Muscle of leg (tissue), 16 donors: ENCODE measurements at places on chromosomes 7 and 10.

- DNase-seq = no peak
Observed at GRCh38 chr10:96073722-96074121, 30.3 kb downstream of the CCNJ start.

- no peak for DNase-seq
Observed at GRCh38 chr7:134320201-134320600, 3.5 kb upstream of the SLC35B4 start.

DNA sequence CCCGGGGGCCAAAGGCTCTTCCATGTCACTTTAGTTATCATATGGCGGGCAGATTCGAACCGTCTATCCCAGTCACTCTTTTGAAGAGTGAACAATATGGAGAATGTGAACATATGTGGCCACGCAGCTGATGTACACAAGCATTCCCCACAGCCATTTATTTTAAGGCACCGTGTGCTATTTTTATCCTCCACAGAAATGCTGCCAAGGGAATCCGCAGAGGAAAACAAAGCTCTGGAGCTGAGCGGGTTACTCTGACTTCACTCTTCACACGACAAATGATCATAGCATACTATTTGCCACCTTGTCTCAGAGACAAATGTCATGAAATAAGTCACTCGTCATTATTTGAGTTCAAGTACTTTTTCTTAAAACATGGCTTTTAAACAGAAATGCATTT is 100.3 kb downstream of the CTBP2 start:
- peak; percentile 88 for DNase-seq

DNA sequence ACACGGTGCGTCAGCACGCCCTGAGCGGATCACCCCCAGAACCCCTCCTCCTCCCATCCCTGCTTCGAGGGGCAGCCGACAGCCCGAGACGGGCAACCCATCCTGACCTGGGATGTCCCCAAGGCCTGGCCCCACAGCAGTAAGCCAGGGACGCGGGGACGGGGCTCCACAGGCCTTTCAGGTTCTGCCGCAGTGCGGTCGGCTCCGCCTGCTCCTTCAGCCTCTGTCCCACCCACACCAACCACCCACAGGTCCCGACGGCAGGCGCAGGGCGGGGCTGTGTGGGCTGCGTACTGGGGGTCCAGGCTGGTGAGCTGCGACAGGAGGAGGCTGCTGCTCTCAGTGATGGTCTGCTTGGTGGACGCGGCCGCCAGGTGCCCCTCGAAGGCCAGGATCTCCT is 16.7 kb downstream of the INTS1 start:
- no peak for DNase-seq

DNA sequence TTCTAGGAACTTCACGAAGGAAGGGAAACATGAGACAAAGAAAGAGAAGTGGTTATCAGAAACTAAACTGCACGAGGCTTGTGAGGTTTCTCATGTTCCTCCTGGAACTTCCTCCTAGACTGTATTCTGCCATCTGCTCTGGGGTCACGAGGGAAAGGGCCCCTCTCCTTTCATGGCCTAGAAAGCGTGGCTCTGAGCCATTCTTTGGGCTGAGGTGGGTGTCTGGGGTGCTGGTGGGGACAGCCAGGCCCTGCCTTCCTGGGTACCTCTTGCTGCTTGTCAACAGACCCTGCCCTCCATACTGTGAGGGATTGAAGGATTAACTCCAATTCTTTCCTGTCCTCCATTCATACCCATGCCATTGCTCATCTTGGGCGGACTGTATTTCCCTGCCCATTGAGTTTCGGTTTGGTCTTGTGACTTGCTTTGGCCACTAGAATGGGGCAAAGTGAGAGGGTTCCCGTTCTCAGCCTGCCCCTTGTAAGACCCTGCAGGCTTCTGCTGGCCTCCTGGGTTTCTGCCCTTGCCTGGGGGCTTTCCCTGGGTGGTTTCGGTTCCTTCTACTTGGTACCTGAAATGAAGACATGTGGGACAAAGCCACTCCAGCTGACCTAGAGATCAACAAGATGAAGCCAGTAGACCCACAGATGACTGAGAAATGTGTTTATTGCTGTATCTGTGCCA is 14.9 kb upstream of the GIMAP8 start:
- DNase-seq = peak; percentile 69

GRCh38 chr10:113041324-113041723 is 91.3 kb downstream of the TCF7L2 start:
- DNase-seq = no peak

- peak; percentile 58 for DNase-seq
Observed at GRCh38 chr7:144437370-144438191, 34.1 kb upstream of the NOBOX start.

DNA sequence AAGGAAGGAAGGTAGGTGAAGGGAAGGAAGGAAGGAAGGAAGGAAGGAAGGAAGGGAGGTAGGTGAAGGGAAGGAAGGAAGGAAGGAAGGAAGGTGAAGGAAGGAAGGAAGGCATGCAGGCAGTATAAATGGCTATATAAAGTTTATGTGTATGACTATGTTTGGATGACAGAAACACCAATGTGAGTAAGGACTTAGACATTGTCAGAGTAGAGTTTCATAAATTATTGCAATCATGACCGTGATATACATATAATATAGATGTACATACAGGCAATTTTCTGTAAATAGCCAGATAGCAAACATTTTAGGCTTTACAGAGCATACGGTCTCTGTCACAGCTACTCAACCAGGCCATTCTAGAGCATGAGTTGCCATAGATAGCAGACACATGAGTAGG is 133.8 kb upstream of the AKR1E2 start:
- DNase-seq = no peak

GRCh38 chr10:48690791-48691660 is 6.4 kb downstream of the WDFY4 start:
- DNase-seq = no peak

DNA sequence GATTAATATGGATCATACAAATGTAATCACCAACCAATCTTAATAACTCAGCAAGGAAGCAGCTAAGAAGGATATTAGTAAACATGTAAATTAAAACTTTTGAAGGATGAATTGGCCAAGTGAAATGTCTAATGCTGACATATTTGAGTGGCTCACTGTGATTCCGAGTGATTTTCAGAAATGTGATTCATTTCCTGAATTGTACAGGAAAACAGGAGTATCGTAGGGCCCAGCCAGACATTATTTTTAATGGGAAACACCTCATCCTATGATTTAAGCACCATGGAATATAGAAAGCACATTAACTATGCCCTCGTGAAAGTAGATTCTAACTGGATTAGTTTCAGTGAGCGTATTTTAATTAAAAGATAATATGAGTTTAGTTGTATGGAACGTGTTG is 82.3 kb downstream of the LHFPL3 start:
- DNase-seq = no peak

- no peak for DNase-seq
Observed at GRCh38 chr7:27409776-27410175, 167.2 kb downstream of the EVX1 start.

GRCh38 chr10:8617792-8618191 is 563.3 kb downstream of the GATA3 start:
- no peak for DNase-seq

- DNase-seq = peak; percentile 76
Observed at GRCh38 chr7:901388-902154, 25.2 kb downstream of the GET4 start.

GRCh38 chr10:13956826-13957225 is 370.1 kb downstream of the PRPF18 start:
- peak; percentile 91 for DNase-seq

- no peak for DNase-seq
Observed at GRCh38 chr7:103894656-103895596, 94.5 kb downstream of the RELN start.

- DNase-seq = peak; percentile 71
Observed at GRCh38 chr10:122308417-122309141, 37.5 kb downstream of the BTBD16 start.

DNA sequence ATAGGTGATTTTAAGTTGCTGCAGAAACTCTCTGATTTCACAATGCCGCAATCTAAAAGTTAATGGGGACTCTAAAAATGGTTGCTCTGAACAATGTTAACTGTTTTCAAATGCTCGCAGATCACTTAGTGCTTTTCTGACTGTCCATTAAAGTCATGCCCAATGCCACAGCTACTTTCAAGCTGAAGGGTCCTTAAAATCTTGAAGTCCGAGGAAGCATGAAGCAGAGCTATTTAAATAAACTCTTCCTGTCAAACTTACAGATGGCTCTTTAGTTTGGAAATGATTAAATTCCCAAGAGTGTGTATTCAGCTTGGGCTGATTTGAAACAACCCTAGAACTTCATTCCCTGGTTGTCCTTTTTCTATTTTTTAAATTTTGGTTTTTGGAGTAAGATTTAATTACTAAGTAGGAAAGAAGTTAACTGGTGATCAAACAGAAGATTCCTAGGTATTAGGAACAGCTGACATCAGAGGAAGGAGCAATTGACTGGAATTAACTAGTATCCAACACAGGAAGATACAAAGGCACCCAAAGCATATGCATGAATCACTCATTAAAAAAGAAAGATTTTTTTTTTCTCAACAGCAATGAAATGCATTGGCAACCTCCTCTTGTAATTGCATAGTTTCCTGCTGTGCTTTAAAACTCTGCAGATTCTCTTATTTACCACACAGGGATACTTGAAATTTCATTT is 105.1 kb downstream of the NRP1 start:
- DNase-seq = peak; percentile 30

GRCh38 chr10:90413196-90413595 is 444.6 kb downstream of the HTR7 start:
- DNase-seq = peak; percentile 6

- DNase-seq = no peak
Observed at GRCh38 chr7:44321796-44322195, 3.6 kb downstream of the CAMK2B start.
